ENCODE measurements at places on chromosomes 2 and 18.
A peak's percentile ranks its signal among the peaks of the same experiment; 100 is the strongest.

DNA sequence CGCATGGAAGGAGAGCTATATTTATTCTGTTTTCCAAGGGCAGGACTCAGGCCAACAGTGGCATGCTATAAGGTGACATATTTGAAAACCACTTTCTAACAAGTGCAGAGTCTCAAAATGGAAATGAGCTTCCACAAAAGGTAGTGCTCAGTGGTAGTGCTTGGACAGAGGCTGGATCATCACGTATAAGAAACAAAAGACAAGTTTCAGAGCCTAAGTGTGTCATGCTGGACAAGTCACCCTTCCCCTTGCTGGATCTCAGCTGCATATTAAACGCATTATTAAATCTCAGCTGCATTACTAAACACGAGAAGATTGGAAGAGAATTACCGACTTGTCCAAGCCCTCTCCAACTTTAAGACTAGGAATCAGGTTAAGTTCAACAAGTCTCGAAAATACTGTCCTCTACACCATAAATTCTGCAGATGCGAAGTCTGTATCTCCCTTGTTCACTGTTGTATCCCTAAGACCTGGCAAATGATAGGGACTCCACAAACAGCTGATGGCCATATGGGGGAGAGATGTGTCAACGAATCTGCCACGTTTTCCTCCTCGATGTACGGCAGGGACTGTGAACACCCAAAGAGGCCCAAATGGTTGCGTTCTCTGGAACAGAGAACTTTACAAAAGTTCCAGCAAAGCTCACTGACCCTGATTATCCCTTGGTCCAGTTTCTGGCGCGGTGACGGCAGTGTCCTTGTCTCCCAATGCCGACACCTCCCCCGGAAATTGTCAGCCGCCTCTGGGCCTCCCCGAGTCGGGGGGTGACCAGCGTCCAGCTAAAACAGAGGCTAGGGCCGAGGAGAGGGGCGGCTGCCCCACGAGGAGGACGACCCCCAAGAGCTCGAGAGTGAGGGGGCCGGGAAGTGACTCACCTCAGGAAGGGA, 611 bp downstream of the NOL10 start:
- DNase-seq, result no peak

- DNase-seq, result no peak
Observed at GRCh38 chr2:109057686-109058085, 68.7 kb upstream of the EDAR start.

DNA sequence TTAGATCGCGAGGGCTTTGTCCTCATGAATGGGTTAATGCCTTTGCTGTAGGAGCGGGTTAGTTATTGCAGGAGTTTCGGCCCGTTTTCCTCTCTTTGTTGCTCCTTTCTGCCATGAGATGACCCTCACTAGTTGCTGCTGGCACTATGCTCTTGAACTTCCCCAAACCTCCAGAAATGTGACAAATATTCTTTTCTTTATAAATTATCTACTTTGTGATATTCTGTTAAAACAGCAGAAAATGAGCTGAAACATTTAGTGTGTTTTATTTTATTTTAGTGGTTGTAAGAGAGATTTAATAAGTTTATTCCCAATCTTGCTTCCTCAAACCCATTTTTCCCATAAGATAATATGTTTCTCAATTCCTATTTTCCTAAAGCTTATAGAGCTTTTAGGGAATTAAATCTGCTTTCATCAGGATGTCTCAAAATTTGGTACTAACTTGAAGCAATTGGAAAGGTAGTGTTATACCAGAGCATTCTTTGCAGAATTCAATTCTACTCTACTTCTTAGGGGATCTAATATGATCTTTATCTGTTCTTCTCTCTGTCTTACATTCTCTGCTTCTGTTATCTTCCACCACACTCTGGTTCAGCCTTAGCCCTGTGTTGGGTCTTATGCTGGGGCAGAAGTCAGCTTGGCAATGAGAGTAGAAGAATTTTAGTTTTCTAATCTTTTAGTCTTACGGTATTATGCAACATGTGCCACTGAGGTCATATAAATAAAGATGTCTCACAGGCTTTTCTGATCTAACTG, 23.1 kb downstream of the DDX1 start:
- DNase-seq, result no peak

- DNase-seq, result no peak
Observed at GRCh38 chr2:182915369-182916326, 49.2 kb upstream of the FRZB start.

GRCh38 chr2:102245266-102246151, 58.7 kb downstream of the IL1RL2 start:
- DNase-seq, result no peak

DNA sequence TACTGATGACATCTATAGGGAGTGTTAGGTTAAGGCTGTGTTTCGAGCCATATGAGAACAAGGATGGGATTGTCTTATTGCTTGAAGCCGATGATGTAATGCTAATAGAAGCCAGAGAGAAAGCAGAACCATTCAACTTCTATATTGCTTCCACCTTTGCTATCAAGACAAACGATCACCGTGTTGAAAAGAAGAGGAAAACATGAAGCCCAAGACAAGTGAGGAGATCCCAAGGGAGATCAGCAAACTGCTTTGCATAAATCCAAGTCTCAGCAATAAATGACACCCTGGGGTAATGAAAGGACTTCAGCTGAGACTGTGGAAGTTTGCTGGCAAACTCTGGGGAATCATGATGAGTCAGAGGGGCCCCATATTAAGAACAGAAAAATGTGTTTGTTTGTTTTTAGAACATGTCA, 206.2 kb downstream of the NCKAP5 start:
- DNase-seq, result no peak

DNA sequence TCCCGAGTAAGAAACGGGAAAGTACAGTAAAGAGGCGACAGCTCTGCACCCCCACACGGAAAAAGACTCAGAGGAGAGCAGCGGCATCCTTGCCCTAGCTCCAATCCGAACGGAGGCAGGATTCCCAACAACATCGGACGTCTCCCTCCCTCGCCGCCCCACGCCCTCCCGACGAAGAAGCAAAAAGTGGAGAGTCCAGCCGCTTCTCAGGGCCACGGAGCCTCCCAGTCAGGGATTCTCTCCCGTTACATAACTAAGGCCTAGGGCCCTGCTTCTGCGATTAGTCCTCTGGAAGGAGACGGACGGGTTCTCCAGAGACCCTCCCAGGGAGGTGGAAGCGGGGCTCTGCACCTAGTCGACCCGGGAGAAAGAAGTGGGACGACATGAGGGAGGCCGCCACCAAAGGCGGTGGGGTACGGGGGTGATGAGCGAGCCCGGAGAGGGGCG, 587 bp downstream of the SUMO1 start:
- peak; percentile 11 for DNase-seq

- DNase-seq, result no peak
Observed at GRCh38 chr2:134087371-134087921, 166.4 kb upstream of the MGAT5 start.

DNA sequence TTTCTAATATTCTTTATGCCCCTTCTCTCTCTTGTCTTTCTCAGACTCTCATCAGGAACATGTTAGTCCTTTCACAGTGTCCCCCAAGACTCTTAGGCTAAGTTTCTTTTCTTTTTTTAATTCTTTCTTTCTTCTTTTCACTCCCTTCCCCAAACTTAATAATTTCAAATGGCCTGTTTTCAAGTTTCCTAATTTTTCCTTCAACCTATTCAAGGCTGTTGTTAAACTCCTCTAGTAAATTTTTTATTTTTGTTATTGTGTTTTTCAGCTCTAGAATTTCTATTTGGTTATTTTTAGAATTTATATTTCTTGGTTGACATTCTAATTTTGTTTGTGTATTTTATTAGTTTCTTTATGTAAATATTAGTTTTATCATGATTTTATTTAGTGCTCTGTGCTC, 236.6 kb upstream of the GYPC start:
- no peak for DNase-seq

GRCh38 chr2:8174641-8175257, 507.1 kb upstream of the ID2 start:
- no peak for DNase-seq

- DNase-seq, result no peak
Observed at GRCh38 chr2:125736306-125736705, 919.7 kb upstream of the GYPC start.

GRCh38 chr18:53134711-53135110, 794.7 kb downstream of the DCC start:
- no peak for DNase-seq

GRCh38 chr2:235605312-235606003, 111.6 kb downstream of the AGAP1 start:
- DNase-seq, result peak; percentile 70

GRCh38 chr2:45191976-45192375, 182.7 kb upstream of the SIX2 start:
- no peak for DNase-seq

DNA sequence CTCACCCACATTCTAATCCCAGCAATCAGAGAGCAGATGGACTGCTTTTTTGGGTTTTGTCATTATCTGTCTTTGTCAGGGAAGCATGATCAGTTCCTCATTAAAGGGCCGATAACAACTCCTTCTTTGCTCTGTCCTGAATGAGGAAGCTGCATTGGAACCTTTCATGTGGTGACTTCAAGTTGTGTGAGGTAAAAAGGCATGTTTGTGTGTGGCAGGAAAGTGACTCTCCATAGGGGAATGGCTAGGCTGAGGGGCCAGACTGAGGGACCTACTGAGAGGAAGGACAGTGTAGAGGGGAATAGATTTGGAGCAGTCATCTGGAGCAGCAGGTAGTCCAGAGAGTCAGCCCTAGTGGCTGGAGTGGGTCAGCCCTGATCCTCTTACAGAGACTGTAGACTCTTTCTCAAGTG, 23.6 kb upstream of the LRRTM1 start:
- no peak for DNase-seq

DNA sequence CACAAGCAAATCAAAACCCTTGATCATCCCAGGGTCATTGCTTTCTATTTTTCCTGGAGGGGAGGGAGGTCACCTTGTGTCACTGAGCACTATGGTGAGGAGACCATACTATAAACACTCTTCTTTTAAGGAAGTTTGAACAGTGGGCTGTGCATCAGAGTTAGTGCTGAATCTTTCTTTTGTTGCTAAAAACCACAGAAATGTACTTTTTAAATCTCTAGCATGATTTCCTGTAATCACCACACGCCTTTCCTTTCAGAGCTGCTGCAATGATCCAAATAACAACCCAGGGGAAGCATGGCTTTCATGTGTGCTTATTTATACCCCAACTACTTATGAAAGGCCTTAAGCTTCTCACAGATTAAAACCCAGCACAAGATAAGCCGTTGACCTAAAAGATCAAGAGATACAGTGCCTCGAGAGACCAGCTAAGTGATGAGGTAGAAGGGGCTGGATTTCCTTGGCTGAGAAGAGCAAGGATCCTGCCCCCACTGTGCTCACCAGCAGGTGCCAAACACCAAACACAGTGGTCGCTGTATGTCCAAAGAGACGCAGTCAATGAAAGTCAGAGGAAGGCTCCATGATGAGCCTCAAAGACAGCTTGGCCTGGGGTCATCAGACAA, 34.7 kb downstream of the TRABD2A start:
- no peak for DNase-seq

DNA sequence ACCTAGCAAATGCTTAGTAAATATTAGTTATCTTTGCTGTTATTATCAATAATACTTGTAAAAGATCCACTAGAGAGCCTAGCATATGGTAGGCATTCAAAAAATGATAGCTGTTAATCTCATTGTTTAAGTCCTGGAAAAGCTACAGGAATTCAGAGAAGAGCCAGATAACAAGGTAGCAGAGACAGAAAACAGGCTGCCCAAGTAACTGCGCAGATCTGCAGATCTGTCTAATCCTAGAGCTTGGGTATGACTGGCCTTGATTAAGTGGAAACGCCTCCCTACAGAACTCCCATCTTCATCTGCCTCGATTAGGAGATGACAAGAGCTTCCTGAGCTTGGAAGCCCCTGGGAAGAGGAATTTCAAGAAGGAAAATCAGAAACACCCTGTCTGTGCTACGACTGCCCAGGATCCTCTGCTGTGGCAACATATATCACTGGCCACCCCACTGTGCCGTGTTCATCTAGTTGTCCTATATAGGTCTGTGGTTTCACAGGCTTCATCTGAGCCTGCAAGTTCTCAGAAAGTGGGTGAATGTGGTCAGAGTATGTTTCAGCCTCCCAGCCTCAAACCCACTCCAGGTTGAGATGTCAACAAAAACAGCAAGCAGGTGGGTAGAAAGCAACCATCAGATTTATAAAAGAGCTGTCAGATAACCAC, 151.5 kb upstream of the PKDCC start:
- DNase-seq, result no peak

- no peak for DNase-seq
Observed at GRCh38 chr2:208529796-208530195, 123.2 kb downstream of the PTH2R start.

DNA sequence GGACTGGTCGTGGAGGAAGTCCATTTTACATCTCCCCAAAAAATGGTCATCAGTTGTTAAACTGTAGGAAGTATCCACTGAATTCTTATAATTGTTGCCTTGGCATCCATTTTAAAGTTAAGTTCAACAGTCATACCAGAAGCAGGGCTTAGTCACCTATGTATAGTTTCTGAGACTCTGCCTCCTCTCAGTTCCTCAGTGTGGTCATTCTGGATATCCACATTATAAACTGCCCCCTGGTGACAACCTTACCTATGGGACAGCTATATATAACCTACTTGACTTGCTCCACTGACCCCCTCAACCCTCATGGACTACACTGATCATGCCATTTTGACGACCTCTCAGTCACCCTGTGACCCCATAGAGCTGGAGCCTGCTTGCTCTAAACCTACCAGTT, 617.0 kb downstream of the LRP1B start:
- no peak for DNase-seq

DNA sequence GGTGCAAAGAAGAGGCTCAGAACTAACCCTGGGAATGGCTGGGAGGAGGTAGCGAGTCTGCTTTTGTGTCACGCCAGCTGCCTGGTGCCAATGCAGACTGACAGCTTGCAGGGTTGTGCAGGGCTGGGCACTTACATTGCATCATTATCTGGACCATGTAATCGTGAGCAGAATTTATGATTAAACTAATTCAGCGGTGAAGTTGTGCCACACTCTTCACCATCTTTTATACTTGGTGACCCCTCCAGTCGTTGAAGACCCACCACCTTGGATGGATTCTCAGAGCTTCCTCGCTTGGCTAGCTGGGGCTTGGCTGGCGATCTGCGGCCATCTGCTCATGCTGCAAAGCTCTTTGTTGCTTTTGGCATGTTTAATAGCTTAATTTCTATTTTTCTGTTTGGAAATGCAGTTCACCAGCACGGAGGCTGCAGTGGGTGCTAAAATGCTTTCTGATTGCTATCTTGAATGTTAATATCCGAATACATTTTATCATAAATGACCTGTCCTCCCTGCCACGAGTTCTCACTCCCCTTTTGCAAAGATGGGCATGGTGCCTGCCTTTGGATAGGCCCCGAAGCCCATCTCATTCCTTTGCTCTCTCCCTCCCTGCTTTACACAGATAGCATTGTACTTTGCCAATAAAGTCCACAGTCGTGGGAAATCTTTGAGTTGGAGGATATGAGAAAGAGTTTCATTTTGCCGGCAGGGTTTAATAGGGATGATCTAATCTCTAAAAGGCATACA, 188.2 kb downstream of the PRKCE start:
- no peak for DNase-seq

DNA sequence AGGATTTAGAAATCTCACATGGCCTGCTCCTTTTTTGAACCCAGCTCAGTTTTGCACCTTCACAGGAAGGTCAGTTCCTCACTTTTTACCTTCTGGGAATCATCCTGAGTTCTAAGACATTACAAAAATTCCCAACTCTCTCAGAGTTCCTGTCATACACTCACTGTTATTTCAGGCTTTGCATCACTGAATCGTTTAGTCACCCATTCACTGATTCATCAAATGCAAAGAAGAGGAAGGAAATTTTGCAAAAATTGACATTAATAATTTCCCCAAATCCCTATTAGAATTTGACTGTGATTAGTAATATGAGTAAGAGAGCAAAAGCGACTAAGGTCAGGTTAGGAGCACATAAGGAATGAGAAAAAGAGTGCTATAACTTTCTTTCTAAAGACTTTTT, 197.5 kb downstream of the PDE1A start:
- no peak for DNase-seq

- no peak for DNase-seq
Observed at GRCh38 chr2:47509250-47509649, 106.3 kb downstream of the MSH2 start.
